Lower leg skin (tissue), 4 donors: ENCODE measurements at places on chromosomes 11 and 22. TPM values are rescaled to one million over a fixed set of nuclear protein-coding genes. Genes with fewer than 3 reads are reported as not detected.
A peak's percentile ranks its signal among the peaks of the same experiment; 100 is the strongest.

- DNase-seq: no peak
These were observed 150.1 kb downstream of the CEP164 start for GRCh38 chr11:117477721-117478120.

Gene GGTLC3
- not detected for total RNA-seq

DNA sequence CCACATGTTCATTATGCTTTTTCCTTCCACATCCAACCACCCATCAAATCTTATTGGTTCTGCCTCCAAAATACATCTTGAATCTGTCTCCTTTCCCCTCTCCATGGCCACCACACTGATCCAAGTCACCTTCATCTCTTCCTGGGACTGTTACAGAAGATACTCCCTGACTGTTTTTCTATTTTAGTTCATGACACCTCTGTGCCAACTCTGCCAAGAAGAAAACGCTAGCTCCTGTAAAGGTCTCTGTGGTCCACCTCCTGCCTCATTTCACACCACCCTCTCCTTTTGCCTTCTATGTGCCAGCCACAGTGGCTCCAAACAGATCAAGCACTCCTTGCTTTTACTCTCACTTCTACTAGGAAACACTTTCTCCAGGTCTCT lies 58.9 kb upstream of the CLTCL1 start:
- DNase-seq: no peak

DNA sequence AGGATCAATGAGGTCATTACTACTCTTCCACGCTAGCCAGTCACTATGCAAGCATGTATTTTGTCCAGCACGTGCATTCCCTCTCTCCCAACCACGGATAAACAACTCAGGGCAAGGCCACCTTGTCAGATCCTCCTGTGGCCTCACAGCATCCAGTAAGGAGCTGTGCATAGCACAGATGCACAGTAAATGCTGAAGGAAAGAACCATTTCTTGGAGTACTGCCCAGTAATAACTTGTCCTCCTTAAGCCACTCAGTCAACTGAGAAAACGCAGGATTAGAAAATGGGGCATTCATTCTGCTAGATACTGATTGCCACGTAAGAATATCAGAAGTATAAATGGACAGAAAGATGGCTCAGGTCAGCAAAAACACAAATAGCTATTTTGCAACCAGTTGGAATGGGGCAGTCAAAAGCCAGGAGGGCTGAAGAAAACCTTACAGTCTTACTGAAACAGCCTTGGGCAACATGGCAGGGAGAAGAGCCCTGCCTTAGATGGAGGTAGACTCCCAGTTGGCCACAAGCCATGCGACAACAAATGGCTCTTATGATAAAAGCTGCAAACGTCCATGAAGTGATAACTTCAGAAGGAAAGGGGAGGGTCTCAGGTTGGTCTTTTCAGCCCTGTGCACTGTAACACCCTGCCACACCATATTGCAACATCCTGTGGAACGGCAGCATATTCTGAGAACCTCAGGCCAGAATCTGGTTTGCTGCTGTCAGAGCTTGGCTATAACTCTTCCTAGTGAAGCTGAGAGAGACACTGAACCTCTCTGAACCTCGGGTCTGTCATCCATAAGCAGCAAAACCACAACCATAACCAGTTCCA lies 23.0 kb downstream of the PC start:
- no peak for DNase-seq

- no peak for DNase-seq
These were observed 57.9 kb downstream of the ARL14EP start for GRCh38 chr11:30380846-30381245.

- no peak for DNase-seq
These were observed 735.3 kb upstream of the RAG2 start for GRCh38 chr11:37333345-37333744.

DNA sequence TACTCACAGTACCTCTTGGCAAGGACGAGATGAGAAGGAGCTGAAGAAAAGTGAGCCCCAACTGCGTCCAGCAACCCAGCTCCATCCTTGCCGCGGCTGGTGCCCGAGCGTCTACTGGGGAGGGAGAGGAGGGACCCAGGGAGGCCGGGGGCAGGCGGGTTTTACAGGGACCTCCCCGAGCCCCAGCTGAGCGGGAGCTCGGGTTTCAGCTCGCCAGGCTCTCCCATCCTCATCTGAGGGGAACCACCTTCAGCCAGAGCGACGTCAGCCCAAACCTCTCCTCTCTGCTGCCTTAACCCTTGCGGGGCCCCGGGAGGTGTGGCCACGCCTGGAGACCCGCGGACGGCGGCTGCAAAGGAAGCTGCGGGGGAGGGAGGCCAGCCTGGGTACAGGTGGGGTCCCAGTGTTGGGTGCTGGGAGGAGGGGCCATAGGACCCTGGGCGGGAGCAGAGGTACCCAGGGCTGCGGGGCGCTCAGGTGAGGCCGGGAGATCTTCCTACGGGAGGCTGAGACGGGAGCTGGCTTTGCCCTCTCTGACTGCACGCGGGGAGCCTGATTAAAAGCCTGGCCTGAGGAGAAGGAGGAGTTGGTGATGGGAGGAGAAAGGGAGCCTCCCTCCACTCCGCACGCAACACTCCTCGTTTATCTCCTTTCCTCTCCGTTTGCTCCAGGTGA lies at the start of gene PAMR1:
Gene PAMR1, minus strand, starts transcription at position 116 of the 675 bp plus-strand sequence. Its CDS starts 31 bp downstream, at position 85.
- DNase-seq: peak; percentile 50

- no peak for DNase-seq
These were observed 616 bp upstream of the CPT1B start for GRCh38 chr22:50578776-50579310.

DNA sequence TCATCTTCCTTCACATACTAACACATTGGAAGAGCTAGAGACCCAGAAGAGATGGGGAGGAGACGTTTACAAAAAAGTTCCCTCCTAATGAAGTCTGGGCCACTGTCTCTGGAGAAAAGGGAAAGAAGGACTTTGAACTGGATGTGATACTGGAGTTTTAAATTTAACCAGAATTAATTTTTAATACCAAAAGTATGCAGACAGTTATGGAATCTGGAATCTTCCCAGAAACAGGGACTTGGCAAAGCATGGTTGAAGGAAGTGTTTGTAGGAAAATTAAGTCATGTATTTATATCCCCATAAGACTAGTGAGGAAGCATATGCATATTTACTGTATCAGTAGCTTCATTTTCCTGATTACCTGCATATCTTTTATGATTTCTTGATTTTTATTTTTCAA lies 215.5 kb downstream of the TTC28 start:
- DNase-seq: no peak

DNA sequence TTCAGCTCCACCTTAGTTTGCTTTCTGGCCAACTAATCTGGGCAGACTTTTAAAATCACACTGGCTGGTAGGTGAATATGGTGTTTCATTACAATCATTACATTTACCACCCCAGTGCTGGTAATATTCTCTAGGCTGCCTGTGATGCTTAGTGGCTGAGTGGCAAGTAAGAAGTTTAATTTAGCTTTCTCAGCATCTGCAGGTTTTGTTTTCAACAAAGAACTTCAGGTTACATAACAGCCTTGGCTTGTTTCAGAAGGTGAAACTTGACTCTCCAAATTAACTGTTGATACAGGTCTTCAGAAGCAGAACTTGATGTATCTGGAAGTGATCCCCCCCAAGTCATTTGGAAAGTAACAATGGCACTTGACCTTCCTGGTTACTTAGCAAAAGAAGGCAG lies 423.3 kb upstream of the CCDC90B start:
- no peak for DNase-seq

Gene SMC1B
- not detected for total RNA-seq

Gene GUCY1A2
- 2.4 TPM for total RNA-seq

Gene INSC
- 0.23 TPM for total RNA-seq

Gene NECTIN1
- 141 TPM for total RNA-seq

DNA sequence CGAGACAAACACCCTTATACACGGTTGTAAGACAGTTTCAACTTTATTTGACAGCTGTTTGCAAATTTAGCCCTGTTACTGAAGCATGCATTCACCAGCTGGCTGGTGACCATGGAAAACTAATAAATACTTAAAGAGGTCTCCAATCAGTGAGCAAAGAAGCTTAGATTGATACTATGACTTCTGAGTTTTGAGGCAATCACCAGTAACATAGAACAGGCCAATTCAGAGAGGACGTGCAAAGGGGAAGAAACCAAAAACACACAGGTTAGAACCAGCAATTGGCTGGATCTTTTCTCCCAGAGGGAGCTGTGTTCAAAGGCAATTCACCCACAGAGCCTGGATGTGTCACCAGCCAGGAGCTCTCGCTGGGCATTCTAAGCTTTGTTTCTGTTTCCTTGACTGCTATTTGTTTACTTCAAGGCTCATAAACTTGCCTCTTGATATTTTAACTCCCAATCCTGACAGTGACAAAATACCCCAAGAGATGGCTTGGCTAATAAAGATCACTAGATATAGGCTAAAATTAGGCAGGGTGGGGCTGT lies 113.6 kb upstream of the MTMR2 start:
- no peak for DNase-seq

Gene LRRN4CL
- 7.3 TPM for total RNA-seq

GRCh38 chr22:18955696-18956095 lies 19.6 kb upstream of the PRODH start:
- DNase-seq: no peak

GRCh38 chr11:71934213-71934612 lies 5.4 kb downstream of the RNF121 start:
- no peak for DNase-seq

- no peak for DNase-seq
These were observed 2.1 kb upstream of the CPT1A start for GRCh38 chr11:68843703-68844312.

Gene HBE1
- total RNA-seq: not detected

Gene GLYAT
- not detected for total RNA-seq
